ENCODE measurements at places on chromosomes 2 and 18. TPM values are rescaled to one million over a fixed set of nuclear protein-coding genes. Genes with fewer than 3 reads are reported as not detected.

The HADHB gene
- polyA plus RNA-seq: 447 TPM

GRCh38 chr2:138515092-138515491 is 13.5 kb downstream of the SPOPL start:
- no peak for DNase-seq
- H3K27me3 ChIP-seq: no peaks in the 10 kb centered on the region
- peaks cover 23% of the 10 kb centered on the region for H3K4me1 ChIP-seq

The INHA gene
- polyA plus RNA-seq: 1.2 TPM

DNA sequence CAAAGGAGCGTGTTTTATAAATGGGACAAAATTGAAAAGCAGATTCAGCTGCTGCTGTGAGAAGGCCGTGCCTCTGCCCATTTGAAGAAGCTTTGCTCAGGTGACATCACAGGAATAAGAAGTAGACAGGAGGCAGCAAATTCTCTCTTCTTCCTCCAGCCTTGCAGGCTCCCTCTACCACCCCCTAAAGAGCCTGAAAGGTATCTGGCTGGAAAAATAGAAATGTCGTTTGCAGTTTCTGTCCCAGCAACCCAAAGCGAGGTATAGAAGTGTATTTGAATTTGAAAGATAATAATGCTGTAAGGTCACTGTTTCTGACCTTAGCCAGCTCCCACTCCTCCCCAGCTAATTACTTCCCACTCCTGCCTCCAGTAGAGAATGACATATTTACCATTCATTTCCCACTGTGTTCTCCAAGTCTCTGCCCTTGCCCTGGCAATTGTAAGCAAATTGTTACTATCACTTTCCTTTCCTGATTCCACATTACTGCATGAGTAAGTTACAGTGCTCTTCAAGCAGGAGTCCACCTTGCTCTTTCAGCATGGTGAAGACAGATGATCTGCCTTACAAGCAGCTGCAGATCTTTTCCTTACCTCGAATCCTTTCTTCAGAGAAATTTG is 56.8 kb upstream of the RASGRP3 start:
- H3K27ac ChIP-seq: no peak overlapping the region
- no peaks in the 10 kb centered on the region for H3K4me1 ChIP-seq
- H3K36me3 ChIP-seq: no peaks in the 10 kb centered on the region
- no peak for DNase-seq
- H3K4me3 ChIP-seq: no peak overlapping the region
- H3K27me3 ChIP-seq: no peaks in the 10 kb centered on the region

- H3K36me3 ChIP-seq: no peaks in the 10 kb centered on the region
- peak overlapping the region; percentile 74 for H3K27ac ChIP-seq
- no peak for DNase-seq
- no peak overlapping the region for H3K4me3 ChIP-seq
- H3K4me1 ChIP-seq: peaks cover 41% of the 10 kb centered on the region
- no peaks in the 10 kb centered on the region for H3K27me3 ChIP-seq
Observed at GRCh38 chr2:73063909-73064875, 7.3 kb downstream of the SFXN5 start.

GRCh38 chr18:6088432-6088831 is 193.1 kb upstream of the TMEM200C start:
- no peak overlapping the region for H3K27ac ChIP-seq
- DNase-seq: no peak
- no peaks in the 10 kb centered on the region for H3K36me3 ChIP-seq
- no peaks in the 10 kb centered on the region for H3K4me1 ChIP-seq

- no peak for DNase-seq
- H3K27ac ChIP-seq: no peak overlapping the region
- no peaks in the 10 kb centered on the region for H3K36me3 ChIP-seq
- no peak overlapping the region for H3K4me3 ChIP-seq
- H3K4me1 ChIP-seq: no peaks in the 10 kb centered on the region
Observed at GRCh38 chr2:67526283-67526682, 129.2 kb downstream of the ETAA1 start.

DNA sequence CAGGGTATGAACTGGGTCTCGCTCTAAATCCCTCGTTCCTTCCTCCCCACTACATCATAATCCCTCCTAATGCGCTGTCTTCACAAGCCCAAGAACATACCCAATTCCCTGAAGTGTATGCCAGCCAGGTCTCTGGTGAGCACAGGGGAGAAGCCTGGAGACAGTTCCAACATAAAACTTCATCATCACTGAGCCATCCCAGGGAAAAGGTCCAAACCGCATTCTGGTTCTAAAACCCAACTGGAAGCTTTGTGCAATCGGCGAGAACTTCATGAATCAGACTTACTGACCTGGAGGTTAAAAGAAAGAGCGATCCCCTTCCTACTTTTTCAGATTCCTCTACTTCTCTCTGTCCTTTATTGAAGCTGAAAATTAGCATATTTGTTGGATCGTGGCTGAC is 132.7 kb downstream of the ALPK2 start:
- H3K4me3 ChIP-seq: no peak overlapping the region
- no peaks in the 10 kb centered on the region for H3K27me3 ChIP-seq
- no peak overlapping the region for H3K27ac ChIP-seq
- no peak for DNase-seq

DNA sequence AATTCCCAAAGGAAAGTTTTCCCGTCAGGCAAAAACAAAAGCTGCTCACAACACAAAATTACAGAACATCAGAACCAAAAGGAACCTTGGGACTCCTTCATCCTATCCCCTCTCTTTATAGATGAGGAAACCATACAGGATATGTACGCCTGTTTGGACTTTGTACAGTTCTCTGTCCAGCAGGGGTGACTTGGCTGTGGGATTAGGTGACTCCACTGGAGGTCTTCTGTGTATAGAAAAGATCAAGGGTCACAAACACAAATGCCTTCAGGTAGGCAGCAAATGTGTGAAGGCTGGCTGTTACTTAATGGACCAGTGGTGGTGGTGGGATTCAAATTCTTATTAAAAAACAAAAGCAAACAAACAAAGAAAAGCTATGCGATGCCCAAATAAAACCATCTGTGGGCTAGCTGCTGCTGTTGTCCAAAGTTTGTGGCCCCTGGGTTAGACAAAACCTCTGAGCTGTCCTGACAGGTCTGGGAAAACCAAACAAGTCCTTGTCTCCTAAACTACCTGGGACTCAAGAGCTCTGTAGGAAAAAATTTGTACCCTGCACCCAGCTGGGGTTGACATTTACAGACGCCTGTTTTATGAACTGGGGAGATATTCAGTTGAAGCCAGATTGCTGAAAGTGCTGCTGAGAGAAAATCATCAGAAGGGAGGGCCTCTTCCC is 1.3 kb upstream of the CEP68 start:
- DNase-seq: no peak
- peak overlapping the region; percentile 84 for H3K4me3 ChIP-seq
- H3K27me3 ChIP-seq: no peaks in the 10 kb centered on the region

DNA sequence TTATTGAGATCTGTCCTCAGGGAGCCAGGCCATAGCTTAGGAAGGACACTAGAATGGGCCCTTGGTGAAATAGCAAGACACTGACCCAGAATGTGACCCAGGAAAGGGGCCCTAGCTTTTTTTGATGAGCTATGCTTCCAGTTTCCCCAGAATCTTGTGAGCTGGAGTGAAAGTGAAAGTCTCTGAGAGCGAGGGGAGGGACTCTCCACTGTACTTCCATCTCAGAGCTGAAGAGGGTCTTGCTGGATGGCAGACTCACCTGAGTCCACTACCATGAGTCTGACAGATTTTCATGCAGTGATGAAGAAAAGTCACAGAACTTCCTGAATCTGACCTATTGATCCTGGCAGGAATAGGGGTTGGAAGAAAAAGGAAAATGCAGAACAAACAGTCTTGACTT is 3.1 kb downstream of the ARHGAP25 start:
- DNase-seq: no peak
- no peak overlapping the region for H3K27ac ChIP-seq
- H3K36me3 ChIP-seq: no peaks in the 10 kb centered on the region
- no peak overlapping the region for H3K4me3 ChIP-seq
- H3K4me1 ChIP-seq: no peaks in the 10 kb centered on the region
- H3K27me3 ChIP-seq: no peaks in the 10 kb centered on the region

GRCh38 chr2:24231461-24231881 is 56.6 kb downstream of the FAM228A start:
- no peaks in the 10 kb centered on the region for H3K36me3 ChIP-seq
- no peak overlapping the region for H3K27ac ChIP-seq
- no peaks in the 10 kb centered on the region for H3K4me1 ChIP-seq

- H3K27ac ChIP-seq: no peak overlapping the region
- H3K36me3 ChIP-seq: no peaks in the 10 kb centered on the region
- no peak overlapping the region for H3K4me3 ChIP-seq
- no peaks in the 10 kb centered on the region for H3K4me1 ChIP-seq
- no peak for DNase-seq
- no peaks in the 10 kb centered on the region for H3K27me3 ChIP-seq
Observed at GRCh38 chr2:10246831-10247230, 55.9 kb upstream of the HPCAL1 start.

The LRATD1 gene
- 1.4 TPM for polyA plus RNA-seq

DNA sequence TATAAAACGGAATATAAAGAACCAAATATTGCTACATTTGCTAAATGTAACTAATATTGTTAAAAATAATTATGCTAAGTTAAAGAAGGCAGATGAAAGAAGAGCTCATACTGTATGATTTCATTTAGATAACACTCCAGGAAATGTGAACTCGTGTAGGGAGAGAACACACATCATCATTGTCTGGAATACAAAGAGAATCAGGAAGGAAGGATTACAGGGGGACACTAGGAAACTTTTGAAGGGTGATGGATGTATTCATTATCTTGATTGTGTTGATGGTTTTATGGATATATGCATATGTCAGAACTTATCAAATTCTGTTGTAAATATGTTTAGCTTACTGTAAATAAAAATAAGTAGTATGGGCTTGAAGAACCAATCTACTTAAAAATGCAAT is 104.1 kb upstream of the TRIB2 start:
- no peaks in the 10 kb centered on the region for H3K27me3 ChIP-seq
- no peaks in the 10 kb centered on the region for H3K4me1 ChIP-seq
- no peaks in the 10 kb centered on the region for H3K36me3 ChIP-seq
- no peak overlapping the region for H3K27ac ChIP-seq

DNA sequence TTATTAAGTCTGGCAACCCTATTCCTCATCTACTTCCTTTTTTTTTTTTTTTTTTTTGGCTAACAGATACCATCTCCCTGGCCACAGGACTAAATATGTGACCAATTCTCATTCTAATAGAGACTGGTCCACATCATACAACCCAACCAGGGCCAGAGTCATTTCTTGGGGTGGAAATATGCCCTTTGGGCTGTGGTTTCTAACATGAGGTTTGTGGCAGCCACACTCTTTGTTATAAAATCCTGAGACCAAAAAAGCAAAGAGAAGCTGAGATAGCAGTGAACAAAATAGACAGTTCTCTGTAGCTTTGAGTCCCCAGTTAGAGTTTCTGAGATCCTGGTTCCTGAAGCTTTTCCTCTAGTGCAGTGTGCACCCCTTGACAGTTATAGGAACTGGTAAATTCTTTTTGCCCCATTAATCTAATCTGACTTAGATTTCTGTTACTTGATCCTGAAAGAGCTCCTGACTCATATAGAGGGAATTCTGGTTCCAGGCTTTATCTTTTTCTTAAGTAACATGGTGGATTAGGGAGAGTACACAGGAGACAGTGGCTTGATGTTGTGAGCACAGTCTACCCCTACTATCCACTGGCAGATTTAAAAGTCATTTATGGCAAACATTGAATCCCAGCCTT is 86.8 kb downstream of the MAIP1 start:
- H3K27ac ChIP-seq: no peak overlapping the region
- H3K4me1 ChIP-seq: no peaks in the 10 kb centered on the region
- H3K27me3 ChIP-seq: no peaks in the 10 kb centered on the region
- no peak for DNase-seq

DNA sequence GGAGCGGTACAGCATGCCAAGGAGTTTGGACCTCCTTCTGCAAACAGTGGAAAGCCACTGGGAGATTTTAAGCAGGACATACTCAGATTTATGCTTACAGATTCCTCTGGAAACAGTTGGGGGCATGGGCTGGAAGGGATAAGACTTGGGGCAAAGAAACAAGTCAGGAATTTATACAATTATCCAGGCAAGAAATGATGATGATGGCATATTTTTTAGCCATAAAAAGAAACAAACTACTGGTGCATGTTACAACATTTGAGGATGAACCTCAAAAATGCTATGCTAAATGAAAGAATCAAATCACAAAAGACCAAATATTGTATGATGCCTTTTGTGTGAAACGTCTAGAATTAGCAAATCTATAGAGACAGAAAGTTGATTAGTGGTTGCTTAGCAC is 13.5 kb upstream of the VIT start:
- no peaks in the 10 kb centered on the region for H3K36me3 ChIP-seq
- H3K4me3 ChIP-seq: no peak overlapping the region
- no peaks in the 10 kb centered on the region for H3K27me3 ChIP-seq
- H3K4me1 ChIP-seq: no peaks in the 10 kb centered on the region

The RGPD3 gene
- 0.35 TPM for polyA plus RNA-seq

GRCh38 chr2:138838851-138839620 is 58.8 kb upstream of the NXPH2 start:
- no peaks in the 10 kb centered on the region for H3K4me1 ChIP-seq
- no peak overlapping the region for H3K27ac ChIP-seq
- H3K4me3 ChIP-seq: no peak overlapping the region

GRCh38 chr18:74820160-74820780 is 222.6 kb downstream of the ZNF407 start:
- no peak for DNase-seq
- H3K27ac ChIP-seq: no peak overlapping the region
- H3K4me1 ChIP-seq: no peaks in the 10 kb centered on the region
- H3K36me3 ChIP-seq: no peaks in the 10 kb centered on the region
- no peak overlapping the region for H3K4me3 ChIP-seq

DNA sequence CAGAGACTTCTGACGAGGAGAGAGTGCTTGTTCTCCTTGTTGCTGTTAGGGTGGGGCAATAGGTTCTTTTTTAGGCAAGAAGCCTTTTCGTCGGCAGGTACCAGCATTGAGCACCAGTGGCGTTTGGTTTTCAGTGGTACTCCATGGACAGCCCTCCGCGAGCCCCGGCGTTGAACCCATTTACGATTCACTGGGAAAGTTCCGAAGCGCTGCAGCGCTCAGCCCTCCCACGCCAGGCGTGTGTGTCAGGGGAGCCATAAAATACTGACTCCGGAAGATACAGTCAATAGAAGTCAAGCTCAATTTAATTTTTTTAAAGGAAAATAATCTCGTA is 494 bp upstream of the ROCK1 start:
- no peaks in the 10 kb centered on the region for H3K36me3 ChIP-seq
- peaks cover 36% of the 10 kb centered on the region for H3K4me1 ChIP-seq
- peak; percentile 72 for DNase-seq
- H3K27ac ChIP-seq: peak overlapping the region; percentile 79
- peak overlapping the region; percentile 98 for H3K4me3 ChIP-seq
- H3K27me3 ChIP-seq: no peaks in the 10 kb centered on the region

The SERPINB3 gene
- 0.08 TPM for polyA plus RNA-seq

GRCh38 chr2:137674991-137675390 is 289.3 kb upstream of the HNMT start:
- no peaks in the 10 kb centered on the region for H3K27me3 ChIP-seq
- no peak overlapping the region for H3K27ac ChIP-seq
- no peaks in the 10 kb centered on the region for H3K36me3 ChIP-seq
- no peak for DNase-seq
- no peaks in the 10 kb centered on the region for H3K4me1 ChIP-seq

GRCh38 chr2:95277246-95277906 is 3.1 kb downstream of the PROM2 start:
- H3K4me1 ChIP-seq: no peaks in the 10 kb centered on the region
- no peaks in the 10 kb centered on the region for H3K27me3 ChIP-seq
- no peak overlapping the region for H3K27ac ChIP-seq

GRCh38 chr18:21456428-21457178 is 143.9 kb downstream of the ESCO1 start:
- peaks cover 54% of the 10 kb centered on the region for H3K4me1 ChIP-seq
- DNase-seq: no peak
- H3K36me3 ChIP-seq: no peaks in the 10 kb centered on the region
- peak overlapping the region; percentile 15 for H3K4me3 ChIP-seq

All from psoas muscle (tissue), 8 donors.